ENCODE measurements at places on chromosomes 7 and 10.

GRCh38 chr7:35848725-35849124 is 47.9 kb downstream of the SEPTIN7 start:
- DNase-seq = no peak

GRCh38 chr10:124649214-124649613 is 95.0 kb downstream of the FAM53B start:
- DNase-seq = no peak

DNA sequence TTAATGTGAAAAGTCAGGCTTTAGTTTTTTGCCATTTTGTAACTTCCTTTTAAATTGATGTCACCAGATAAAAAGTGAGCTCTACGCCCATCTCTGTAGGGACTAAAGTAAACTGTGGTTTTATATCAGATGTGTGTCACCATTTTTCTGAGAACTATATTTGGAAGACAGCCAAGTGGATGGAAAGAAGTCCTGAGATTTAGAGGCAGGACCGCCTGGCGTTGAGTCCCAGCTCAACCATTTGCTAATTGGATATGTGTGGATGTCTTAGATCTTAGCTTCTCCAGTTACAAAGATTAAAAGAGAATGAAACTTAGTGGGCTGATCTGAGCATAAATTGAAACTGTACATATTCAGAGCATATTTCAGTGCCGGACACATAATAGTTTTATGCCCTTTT is 691.6 kb upstream of the CELF2 start:
- DNase-seq = no peak

DNA sequence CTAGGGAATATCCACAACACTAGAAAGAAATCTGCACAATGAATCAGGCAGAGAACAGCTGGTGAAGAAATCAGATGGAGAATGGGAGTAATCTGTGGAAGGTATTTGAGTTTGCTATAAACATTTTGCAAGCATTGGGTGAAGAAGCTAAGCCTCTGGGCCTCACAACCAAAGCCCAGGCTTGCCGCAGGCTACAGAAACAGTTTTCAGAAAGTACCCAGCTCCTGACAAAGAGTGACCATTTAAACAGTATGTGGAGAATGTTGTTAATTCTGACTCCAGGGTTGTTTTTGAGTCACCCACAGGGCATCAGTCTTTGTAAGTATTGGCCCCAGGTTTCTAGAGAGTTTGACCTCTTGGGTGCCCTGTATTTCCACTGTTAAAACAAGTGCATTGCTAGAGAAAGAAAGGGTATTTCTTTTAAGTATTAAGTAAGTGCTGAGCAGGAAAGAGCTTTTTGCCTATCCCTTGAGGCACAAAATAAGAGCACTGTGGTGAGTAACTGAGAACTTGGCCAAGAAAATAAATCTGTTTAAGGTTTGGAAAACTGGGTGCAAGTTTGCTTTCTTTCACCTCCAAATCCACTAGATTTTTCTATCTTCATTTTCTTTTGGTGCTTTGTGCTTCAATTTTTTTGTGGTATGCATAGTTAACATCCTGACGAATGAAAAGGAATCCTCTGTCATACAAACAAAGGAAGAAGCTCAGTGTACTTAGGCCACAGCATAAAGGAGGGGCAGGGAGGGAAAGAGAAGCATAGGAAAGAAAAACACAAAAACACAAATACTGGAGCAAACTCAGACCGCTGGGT is 691.8 kb downstream of the SUGCT start:
- no peak for DNase-seq

- no peak for DNase-seq
These were observed 65.9 kb downstream of the AMPH start for GRCh38 chr7:38565289-38565688.

GRCh38 chr7:77498659-77499379 is 38.3 kb upstream of the PTPN12 start:
- no peak for DNase-seq

- no peak for DNase-seq
These were observed 448.0 kb upstream of the ANKRD30A start for GRCh38 chr10:36677431-36677768.

- DNase-seq = no peak
These were observed 46.6 kb upstream of the SLC16A12 start for GRCh38 chr10:89582022-89582421.

DNA sequence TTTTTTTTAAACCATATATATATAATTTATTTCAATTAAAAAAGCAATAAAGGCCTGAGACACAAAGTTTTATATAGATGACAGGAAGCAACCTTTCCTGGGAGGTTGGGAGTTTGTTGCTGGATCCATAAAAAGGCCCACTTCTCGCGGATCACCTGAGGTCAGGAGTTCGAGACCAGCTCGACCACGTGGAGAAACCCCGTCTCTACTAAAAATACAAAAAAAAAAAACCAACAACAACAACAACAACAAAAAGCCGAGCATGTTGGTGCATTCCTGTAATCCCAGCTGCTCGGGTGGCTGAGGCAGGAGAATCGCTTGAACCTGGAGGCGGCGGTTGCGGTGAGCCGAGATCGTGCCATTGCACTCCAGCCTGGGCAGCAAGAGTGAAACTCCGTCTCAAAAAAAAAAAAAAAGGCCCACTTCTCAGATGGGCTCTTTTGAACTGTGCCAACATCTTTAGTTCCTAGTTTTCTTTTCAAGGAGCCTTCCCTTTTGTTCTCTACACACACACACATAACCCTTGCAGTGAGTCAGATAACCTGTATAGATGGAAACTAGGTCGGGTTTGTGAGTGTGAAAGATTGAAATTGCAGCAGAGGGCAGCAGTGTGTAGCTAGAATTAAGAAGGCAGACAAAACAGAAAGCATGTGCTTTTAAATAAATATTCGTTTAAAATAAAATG is 1.2 kb upstream of the SMNDC1 start:
- no peak for DNase-seq

- no peak for DNase-seq
These were observed 68.1 kb downstream of the VPS41 start for GRCh38 chr7:38840736-38841460.

- no peak for DNase-seq
These were observed 29.1 kb downstream of the POLL start for GRCh38 chr10:101558671-101559595.

DNA sequence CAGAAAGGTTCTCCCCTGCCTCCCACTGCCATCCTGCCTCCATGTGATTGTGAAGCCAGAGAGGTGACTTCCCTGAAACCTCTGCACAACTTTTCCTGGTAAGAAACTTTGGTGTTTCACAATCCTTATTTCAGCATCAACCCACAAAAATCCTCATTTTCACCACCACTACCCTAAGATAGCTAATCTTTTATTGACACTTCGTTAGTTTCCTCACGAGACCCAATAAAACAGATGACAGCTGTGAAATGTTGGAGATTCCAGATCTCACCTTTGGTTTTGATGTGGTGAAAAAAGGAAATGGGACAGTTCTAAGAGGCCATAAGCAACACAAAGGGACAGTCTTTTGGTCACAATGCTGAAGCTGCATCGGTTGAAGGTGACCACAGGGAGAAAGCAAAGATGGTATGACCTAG is 59.9 kb upstream of the TM9SF3 start:
- no peak for DNase-seq

DNA sequence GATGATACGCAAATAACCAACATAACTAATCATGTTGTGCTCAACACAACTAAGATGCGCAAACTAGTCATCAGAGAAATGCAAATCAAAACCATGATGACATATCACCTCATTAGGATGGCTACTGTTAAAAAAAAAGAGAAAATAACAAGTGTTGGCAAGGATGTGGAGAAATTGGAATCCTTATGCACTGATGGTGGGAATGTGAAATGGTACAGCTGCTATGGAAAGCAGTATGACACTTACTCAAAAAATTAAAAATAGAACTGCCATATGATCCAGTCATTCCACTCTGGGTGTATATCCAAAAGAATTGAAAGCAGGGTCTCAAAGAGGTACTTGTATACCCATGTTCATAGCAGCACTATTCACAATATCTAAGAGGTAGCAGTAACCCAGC is 42.9 kb downstream of the SLIT1 start:
- DNase-seq = no peak

DNA sequence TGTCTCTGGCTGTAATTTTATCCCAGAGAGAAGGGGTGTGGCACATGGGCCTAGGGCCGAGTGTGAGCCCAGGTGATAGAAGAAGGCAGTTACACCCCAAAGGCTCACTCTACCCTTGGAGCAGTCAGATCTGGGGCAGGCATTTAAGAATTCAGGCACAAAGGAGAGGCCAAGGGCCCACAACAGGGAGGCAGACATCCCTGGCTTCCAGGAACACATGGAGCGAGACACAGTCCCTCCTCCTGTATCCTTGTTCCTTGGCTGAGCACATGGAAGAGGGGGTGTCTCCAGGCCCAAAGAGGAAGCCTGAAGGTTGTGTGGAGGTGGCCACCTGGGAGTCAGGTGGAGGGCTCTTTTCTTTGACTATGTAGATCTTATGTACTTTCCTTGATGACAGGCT is 286.2 kb downstream of the RPS24 start:
- DNase-seq = no peak

DNA sequence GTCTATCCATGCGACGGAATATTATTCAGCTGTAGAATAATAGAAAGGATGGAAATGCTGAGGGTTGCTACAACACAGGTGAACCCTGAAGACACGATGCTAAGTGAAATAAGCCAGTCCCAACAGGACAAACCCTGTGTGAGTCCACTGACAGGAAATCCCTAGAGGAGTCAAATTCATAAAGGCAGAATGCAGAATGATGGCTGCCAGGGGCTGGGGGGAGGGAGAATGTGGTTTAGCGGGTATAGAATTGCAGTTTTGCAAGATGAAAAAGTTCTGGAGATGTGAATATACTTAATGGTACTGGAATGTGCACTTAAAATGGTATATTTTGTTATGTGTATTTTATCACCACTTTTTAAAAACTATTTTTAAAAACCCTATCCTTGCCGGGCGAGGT is 36.9 kb upstream of the DOCK1 start:
- DNase-seq = no peak

GRCh38 chr7:71332207-71332606 is 200.3 kb downstream of the GALNT17 start:
- DNase-seq = no peak

DNA sequence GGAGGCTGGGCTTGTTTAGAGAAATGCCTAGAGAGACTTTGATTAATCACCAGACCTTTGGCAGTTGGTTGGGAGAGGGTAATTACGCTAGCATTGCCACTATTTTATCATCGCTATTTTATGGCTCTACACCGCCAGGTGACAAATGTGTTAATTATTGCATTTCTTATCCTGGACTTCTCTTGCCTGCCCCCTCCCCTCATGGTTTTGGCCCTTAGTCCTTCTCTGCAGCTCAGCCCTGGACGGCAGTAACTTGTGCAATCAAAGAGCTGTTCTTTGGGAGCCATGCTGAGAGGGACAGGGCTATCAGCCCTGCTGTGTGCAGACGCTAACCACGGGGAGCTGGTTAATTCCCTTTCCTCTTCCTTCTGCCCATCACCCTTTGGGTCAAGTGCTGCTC is 585.0 kb downstream of the AUTS2 start:
- DNase-seq = no peak

GRCh38 chr10:60464659-60465058 is 75.0 kb upstream of the ANK3 start:
- DNase-seq = no peak

GRCh38 chr10:133045556-133046389 is 42.0 kb upstream of the ADGRA1 start:
- no peak for DNase-seq

DNA sequence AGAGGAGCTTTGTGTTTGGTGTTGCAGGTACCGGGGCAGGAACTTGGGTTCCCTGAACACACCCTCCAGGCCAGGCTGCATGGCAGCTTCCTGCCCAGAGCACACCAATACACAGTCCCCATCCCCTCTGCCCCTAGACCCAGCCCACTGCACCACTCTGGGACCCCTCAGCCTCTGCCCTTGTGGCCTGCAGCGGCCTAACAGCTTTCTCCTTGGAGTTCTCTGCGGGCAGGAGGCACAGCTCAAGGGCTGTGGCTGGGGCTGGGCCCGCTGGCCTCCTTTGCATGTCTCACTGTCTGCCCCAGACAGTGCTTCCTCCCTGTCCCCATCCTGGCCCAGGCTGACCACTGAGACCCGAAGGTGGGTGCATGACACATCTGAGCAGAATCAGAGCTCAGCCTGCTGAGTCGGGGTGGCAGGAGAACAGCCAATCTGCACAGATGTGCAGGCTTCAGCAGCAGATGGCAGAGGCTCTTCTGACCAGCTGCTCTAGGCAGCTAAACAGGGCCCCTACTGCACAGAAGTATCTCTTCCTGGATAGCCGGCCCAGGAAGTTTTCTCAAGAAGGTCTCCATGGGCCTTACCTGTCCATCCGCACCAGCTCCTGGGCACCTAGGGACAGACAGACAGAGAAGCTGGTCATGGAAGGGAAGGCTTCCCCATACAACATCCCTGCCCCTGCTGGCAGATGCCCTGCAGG is 20.8 kb downstream of the VSIR start:
- DNase-seq = no peak

DNA sequence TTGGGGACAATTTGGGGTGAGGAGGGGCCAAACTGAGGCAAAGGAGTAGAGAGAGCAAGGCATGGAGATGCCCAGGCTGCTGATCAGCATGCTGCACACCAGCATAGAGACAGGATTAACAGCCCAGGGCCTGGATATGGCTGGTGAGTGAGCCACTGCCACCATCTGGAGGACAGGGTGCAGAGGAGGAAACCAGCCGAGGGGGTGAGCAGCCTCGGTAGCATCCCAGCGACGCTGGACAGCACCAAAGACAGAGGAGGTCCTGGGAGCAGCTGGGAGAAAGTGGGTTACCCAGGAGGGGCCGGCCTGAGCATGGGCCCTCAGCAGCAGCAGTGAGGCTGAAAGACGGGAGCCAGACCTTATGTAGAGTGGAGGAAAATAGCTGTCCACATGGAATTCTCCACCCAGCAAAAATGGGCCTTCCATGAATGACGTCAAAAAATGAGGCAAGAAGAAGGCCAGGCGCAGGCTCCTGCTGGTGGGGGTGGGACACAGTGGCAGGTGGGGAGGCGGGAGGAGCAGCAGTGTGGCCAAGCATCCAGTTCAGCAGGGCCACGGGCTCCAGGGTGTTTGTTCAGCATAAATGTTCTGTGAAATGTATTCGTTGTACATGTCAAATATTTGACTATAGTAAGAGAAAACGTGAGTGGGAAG is 16.7 kb downstream of the RET start:
- no peak for DNase-seq

DNA sequence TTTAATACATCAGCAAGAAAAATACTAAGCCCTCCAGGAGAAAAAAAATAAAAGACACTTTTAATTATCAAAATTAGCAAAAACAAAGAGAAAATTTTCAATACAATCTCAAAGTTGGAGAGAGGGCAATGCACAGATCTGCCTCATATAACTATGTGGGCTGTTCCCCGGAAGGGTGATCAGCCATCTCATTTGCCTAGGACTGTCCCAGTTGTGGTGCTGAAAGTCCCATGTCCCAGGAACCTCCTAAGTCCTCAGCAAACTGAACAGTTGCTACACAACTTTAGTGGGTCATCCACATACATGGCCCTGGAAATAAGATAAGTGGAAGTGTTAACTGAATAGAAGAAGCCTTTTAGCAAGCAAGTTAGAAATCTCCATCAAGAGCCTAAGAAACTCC is 14.4 kb downstream of the CFAP70 start:
- DNase-seq = no peak

Data from D721Med (cell line).